CD4-positive, alpha-beta T cell treated with Interferon gamma for 1 hour (primary cell): ENCODE measurements at places on chromosomes 16 and 17.

GRCh38 chr17:7652388-7653356 lies 1.9 kb downstream of the ATP1B2 start:
- DNase-seq = no peak

GRCh38 chr16:78506367-78507193 lies 407.1 kb downstream of the WWOX start:
- DNase-seq = no peak

- DNase-seq = no peak
Measured at GRCh38 chr17:73519011-73519410, 125.2 kb downstream of the SDK2 start.

DNA sequence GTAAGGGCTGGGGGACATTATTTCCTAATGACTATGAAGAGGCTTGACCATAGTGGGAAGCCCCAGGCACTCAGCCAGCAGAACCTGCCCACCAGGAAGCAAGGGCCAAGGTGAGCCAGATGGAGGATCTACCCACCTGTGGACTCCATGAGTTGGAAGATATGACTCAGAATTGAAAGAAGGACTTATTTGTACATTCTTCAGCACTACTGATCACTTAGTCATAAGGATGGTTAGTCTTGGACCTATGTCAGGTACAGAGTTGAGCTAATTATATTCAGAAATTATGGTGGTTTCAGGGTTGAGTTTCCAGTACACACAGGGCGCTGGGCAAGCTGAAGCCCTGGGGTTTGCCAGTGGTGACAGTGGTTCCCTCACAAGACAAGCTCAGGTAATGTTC lies 24.0 kb upstream of the GRIN2A start:
- no peak for DNase-seq

GRCh38 chr16:87725596-87726235 lies 40.1 kb downstream of the KLHDC4 start:
- DNase-seq = no peak

DNA sequence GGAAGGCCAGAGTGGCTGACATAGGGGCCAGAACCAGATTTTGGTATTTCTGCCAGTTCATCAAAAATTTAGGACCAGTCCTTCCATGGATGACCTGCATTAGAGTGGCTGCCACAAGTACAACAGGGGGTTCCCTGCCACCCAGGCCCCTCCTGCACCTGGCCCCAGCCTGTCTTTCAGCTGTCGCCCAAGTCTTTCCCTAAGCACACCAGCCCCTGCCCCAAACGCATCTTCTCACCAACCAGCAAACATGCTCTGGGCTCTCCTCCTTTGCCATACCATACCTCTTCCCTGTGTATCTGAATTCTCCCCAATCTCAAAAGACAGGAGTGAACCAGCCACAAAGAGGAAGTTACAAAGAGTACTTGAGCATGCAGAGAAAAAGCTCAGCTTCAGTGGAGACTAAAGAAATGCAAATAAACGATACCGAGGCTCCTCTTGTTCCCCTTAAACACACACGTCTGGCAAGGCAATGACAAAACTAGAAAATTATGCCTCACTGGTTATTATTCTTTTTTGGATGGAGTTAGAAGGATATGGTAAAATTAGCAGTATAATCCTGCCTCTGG lies 130.6 kb downstream of the DYNLRB2 start:
- no peak for DNase-seq

GRCh38 chr17:49640556-49640955 lies 37.3 kb downstream of the SPOP start:
- DNase-seq = no peak

DNA sequence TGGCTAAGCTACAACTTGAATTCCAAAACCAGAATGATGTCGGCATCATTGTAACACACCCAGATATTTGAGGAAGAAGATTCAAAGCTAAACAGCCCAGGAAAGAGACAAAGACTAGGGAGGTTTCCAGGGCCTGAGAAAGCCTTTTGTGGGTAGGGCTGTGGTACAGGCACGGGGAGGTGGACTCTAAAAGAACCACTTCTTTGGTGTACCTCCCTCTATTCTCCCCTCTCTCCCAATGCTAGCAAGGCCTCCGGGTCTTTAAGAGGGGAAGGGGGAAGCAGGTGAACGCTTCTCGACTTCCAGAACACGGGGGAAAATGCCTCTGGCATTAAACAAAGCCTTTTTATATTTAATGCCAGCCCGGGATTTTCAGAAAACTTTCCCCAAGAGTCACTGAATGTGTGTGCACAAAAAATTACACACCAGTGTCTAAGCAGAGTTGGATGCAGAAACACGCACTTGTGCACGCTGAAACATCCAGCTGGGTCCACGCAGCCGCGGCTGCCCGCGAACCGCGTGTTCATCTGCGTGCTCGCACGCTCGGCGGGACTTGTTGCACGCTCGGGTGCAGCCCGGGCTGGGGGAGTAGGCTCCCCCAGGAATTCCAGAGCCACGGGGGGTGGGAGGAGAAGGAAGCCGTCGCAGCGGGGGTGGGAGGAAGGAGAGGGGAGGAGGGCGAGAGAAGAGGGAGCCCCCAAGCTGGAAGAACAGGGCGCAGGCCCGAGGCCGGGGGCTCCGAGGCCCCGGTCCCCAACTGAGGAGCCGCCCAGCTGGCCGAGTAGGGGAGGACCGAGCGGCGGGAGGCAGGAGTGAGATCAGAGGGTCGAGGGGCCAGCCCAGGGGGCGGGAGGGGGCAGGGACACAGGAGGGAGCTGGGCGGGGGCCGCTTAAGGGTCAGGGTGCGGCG lies 20.1 kb upstream of the ZNF423 start:
- no peak for DNase-seq

- DNase-seq = no peak
Measured at GRCh38 chr17:6166492-6167179, 96.5 kb downstream of the WSCD1 start.

DNA sequence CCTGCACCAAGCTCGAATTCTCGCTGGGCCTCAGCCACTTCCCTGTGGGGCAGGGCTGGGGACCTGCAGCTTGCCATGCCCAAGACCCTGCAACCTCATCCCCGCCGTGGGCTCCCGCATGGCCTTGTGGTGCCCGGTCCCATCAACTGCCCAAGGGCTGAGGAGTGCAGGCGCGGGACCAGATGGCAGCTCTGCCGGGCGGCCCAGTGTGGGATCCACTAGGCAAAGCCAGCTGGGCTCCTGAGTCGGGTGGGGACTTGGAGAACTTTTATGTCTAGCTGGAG lies 408.6 kb downstream of the UTP18 start:
- DNase-seq = no peak

DNA sequence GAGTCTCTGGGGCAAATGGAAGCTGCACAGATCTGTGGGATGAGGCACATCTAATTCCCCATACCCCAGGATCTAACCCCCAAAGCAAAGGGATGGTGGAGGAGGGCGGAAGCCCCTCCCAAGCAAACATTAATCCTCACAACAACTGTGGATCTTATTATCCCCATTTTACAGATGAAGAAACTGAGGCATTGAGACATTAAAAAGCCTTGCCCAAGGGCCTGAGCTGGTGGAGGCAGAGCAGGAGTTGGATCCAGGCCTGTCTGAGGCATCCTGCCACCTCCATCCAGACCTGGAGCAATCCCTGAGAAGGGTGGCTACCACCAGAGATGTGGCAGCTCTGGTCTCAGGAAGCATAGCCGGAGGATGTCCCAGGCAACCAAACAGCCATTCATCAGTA lies 17.7 kb upstream of the CBFB start:
- no peak for DNase-seq

GRCh38 chr16:70712942-70713341 lies 27.1 kb upstream of the MTSS2 start:
- DNase-seq = no peak

- DNase-seq = no peak
Measured at GRCh38 chr17:81843713-81844326, 9.0 kb upstream of the PPP1R27 start.

DNA sequence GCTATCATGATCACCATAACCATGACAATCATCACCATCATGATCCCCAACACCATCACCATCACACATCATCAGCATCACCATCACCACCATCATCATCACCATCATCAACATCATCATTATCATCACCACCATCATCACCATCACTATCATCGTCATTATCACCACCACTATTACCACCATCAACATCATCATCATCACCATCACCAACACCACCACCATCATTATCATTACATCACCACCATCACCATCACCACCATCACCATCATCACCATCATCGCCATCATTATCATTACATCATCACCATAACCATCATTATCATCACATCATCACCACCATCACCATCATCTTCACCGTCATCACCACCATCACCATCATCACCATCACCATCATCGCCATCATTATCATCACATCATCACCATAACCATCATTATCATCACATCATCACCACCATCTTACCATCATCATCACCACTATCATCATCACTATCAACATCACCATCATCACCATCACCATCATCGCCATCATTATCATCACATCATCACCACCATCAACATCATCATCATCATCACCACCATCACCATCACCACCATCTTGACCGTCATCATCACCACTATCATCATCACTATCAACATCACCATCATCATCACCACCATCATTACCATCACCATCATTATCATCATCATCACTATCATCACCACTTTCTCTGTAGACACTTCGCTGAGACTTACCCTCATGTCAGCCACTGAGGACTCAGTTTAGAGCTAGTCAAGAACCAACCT lies 366.0 kb downstream of the C16orf95 start:
- no peak for DNase-seq

DNA sequence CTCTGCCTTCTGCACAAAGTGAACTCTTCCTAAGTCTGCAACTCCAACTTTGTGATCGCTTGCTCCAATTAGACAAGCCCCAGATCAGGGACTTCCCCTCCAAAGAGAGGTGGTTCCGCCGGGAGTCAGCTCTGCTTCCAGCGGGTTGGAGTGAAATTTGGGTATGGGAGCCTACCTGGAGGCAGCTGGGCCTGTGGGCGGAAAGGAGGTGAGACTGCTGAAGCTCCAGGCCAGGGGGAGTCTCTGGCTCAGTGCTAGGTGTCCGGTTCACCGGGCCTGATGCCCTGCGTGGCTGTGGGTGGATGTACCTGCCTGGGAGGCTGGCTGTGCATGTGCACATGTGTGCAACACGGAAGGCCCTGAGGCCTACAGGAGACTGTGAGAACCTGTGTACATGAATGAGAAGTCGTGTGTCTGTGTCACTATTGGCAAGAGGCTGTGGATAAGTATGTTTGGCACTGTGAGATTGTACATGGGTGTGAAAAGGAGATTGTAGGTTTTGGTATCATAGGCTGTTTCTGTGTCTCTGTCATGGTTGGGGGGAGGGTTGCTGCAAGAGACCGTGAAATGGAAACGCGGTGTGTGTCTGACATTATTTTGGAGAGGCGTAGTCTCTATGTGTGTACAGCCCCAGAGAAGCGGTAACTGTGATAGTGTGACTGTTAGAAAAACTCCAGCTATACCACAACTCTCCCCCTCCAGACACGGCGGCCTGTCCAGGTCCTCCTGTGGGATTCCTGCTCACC lies 4.2 kb downstream of the LHX1 start:
- no peak for DNase-seq

- no peak for DNase-seq
Measured at GRCh38 chr16:84791088-84791487, 28.7 kb upstream of the CRISPLD2 start.

DNA sequence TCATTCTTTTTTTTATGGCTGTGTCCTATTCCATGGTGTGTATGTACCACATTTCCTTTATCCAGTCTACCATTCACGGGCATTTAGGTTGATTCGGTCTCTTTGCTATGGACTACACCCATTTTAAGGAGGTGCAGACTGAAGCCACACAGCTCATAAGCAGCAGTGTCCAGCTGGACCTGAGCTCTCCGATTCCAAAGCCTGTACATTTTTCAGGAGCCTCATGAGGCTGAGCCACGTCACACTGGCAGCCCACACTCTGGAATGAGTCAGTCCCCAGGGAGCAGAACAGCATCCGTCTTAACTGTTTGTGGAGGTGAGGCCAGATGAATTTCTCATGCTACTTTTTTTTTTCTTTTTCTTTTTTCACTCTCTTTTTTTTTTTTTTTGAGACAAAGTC lies 116.1 kb downstream of the C16orf95 start:
- no peak for DNase-seq

DNA sequence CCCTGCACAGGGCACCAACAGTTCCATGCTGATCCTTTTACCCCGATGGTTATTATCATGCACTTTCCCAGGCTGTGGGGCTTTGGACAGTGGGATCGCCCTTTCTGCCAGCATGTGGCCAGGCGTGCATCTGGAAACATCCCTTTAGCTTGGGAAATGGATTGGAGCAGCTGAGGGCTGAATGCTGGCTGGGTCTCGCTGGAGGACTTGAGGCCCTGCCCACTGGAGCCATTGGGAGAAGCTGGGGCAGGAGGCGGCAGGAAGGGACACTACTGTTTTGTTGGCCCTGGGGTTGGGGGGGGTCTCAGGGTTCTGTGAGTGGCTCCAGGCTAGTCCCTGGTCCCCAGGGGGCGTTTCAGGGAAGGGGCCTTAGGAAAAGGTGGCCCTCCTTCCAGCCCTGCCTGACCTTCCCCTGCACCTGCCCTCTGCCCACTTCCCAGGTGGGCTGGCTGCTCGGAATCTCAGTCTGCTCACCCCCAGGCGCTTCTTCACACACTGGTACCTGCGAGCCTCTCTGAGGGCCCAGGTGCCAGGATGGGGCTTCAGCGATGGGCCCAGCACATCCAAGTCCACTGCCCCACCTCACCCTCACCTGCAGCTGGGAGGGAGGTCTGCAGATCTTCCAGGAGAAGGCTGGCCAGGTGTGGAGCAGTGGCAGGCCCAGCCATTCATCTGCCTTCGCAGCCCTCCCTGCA lies 1.6 kb upstream of the ADGRG3 start:
- no peak for DNase-seq

GRCh38 chr17:56934280-56934679 lies 20.4 kb upstream of the TRIM25 start:
- DNase-seq = no peak

- DNase-seq = no peak
Measured at GRCh38 chr16:68179855-68180254, 56.1 kb downstream of the ESRP2 start.

DNA sequence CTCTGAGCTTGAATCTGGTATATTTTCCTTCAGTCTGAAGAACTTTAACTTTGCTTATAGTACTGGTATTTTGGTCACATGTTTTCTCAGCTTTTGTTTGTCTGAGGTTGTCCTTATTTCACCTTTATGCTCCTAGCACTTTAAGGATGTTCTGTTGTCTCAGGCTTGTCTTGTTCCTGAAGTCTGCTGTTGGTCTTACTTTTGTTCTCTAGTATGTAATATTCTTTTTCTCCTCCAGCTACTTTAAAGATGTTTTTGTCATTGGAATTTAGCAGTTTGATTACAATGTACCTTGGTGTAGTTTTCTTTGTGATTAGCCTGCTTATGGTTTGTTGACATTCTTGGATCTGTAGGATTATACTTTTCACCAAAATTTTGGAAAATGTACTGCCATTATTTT lies 23.6 kb downstream of the RPTOR start:
- DNase-seq = no peak

GRCh38 chr17:46818316-46818928 lies at the start of gene WNT3:
TSS of gene WNT3 (minus strand) at chr17:46818692. CDS start at chr17:46818597, 95 bp downstream.
- peak; percentile 52 for DNase-seq

GRCh38 chr16:49914657-49915056 lies 58.7 kb upstream of the ZNF423 start:
- no peak for DNase-seq

GRCh38 chr16:76335180-76335974 lies 58.2 kb downstream of the CNTNAP4 start:
- no peak for DNase-seq
